Peyer's patch (tissue), 4 donors: ENCODE measurements at places on chromosomes 13 and 19. TPM values are rescaled to one million over a fixed set of nuclear protein-coding genes. Genes with fewer than 3 reads are reported as not detected.

DNA sequence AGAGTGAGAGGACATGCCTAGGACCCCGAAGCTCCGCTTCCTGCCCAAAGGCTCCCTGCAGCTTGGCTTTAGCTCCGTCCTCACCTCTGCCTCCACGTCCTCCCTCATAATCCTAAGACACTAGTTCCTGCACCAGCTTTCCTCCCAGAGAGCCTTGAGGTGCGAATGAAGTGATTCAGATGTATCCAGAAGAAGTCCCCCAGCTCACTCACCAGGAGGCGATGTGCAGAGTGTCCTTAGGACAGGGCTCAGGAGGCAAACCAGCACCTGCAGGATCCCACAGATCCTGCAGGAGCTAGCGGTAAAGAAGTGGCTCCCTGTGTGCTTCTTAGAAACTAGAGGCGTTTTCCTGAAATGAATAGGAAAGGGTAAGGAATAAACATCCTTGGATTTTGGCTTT, 109.7 kb downstream of the HSPH1 start:
- no peaks in the 10 kb centered on the region for H3K27me3 ChIP-seq
- H3K36me3 ChIP-seq = no peaks in the 10 kb centered on the region
- H3K27ac ChIP-seq = no peak overlapping the region
- no peaks in the 10 kb centered on the region for H3K4me1 ChIP-seq
- no peak overlapping the region for H3K4me3 ChIP-seq
- no peak for DNase-seq

- H3K4me1 ChIP-seq = no peaks in the 10 kb centered on the region
- no peaks in the 10 kb centered on the region for H3K27me3 ChIP-seq
- no peak for DNase-seq
- H3K27ac ChIP-seq = no peak overlapping the region
- H3K4me3 ChIP-seq = no peak overlapping the region
Measured at GRCh38 chr19:51295382-51296126, 15.9 kb upstream of the IGLON5 start.

GRCh38 chr19:54151362-54152035, 8.0 kb downstream of the LENG1 start:
- DNase-seq = no peak
- H3K36me3 ChIP-seq = no peaks in the 10 kb centered on the region
- no peaks in the 10 kb centered on the region for H3K4me1 ChIP-seq
- no peak overlapping the region for H3K27ac ChIP-seq
- H3K4me3 ChIP-seq = no peak overlapping the region

DNA sequence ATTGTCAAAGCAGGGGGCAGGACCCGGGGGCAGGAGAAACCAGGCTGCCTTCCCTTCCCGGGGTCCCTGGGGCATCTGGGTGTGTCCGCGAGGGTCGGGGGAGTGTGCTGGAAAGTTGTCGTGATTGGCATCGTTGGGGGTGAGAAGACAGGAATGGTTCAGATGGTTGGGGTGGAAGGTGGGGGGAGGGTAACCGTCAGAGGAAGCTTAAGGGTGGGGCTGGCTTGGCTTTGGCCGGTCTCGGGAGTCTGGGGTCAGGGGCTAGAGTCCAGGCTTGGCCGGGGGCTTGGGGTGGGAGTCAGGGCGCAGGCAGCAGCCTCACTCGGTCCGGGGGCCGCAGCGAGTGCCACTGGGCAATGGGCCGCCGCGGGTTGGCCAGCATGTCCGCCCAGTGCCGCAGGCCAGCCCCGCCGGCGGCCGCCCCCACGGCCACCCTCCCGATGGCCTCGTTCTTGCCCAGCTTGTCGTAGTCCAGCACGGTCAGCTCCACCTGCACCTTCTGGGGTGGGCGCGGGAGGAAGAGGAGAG, 6.8 kb upstream of the DNAAF3 start:
- no peaks in the 10 kb centered on the region for H3K36me3 ChIP-seq
- H3K4me3 ChIP-seq = peak overlapping the region; percentile 33
- DNase-seq = no peak
- no peaks in the 10 kb centered on the region for H3K4me1 ChIP-seq
- H3K27me3 ChIP-seq = peaks cover 33% of the 10 kb centered on the region
- no peak overlapping the region for H3K27ac ChIP-seq

GRCh38 chr19:53994811-53995210, 3.4 kb downstream of the CACNG6 start:
- H3K4me1 ChIP-seq = peaks cover 8% of the 10 kb centered on the region
- no peaks in the 10 kb centered on the region for H3K36me3 ChIP-seq
- H3K27me3 ChIP-seq = peaks cover 6% of the 10 kb centered on the region
- H3K27ac ChIP-seq = no peak overlapping the region
- no peak for DNase-seq

DNA sequence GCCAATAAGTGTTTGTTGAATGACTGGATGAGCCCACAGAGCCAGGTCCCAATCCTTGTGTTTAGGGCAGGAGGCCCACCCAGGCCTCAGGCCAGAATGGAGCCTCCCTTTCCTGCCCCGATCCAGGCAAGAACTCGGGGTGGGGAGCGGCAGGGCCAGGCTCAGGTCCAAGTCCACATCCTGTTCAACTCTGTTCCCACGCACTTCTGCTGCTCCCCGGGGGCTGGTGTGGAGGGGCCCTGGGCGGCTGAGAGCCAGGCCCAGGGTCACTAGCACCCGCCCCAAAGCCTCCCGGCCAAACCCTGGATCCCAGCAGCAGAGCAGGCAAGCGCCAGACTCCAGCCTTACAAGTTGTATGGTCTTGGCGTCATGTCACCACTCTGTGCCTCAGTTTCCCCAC, 8.0 kb downstream of the ANGPTL8 start:
- no peaks in the 10 kb centered on the region for H3K36me3 ChIP-seq
- no peaks in the 10 kb centered on the region for H3K4me1 ChIP-seq
- no peak overlapping the region for H3K4me3 ChIP-seq
- no peak for DNase-seq

DNA sequence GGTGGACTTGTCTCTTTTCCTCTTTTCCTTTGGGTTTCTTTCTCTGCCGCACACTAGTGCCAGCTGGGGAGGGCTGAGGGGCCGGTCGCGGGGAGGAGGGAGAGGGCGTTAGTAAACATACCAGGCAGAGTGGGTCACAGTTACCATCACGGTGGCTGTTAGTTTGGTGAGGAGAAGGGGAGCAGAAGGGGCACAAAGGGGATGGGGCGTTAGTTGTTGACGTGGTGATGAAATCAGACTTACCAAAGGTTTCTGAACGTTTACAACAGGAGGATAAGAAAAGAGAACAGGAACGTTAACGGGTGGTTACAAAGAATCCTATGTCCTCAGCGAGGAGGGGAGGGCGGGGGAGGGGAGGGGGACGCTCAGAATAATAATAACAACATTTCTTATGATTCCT, 77.9 kb downstream of the PTPRS start:
- no peak overlapping the region for H3K4me3 ChIP-seq
- H3K4me1 ChIP-seq = no peaks in the 10 kb centered on the region
- H3K27ac ChIP-seq = no peak overlapping the region
- no peaks in the 10 kb centered on the region for H3K27me3 ChIP-seq
- no peak for DNase-seq

GRCh38 chr19:57642396-57643046, 9.6 kb downstream of the ZNF211 start:
- no peak overlapping the region for H3K4me3 ChIP-seq
- no peak for DNase-seq
- peaks cover 45% of the 10 kb centered on the region for H3K36me3 ChIP-seq
- no peak overlapping the region for H3K27ac ChIP-seq

GRCh38 chr13:77863144-77863543, 55.5 kb downstream of the EDNRB start:
- no peaks in the 10 kb centered on the region for H3K36me3 ChIP-seq
- no peaks in the 10 kb centered on the region for H3K4me1 ChIP-seq
- no peak overlapping the region for H3K27ac ChIP-seq

Gene SULT2A1
- total RNA-seq = 22.3 TPM

Gene TBXA2R
- 5.0 TPM for total RNA-seq

Gene TEX26
- total RNA-seq = not detected
